Calu3 (cell line): ENCODE measurements at places on chromosomes 16 and 17. TPM values are rescaled to one million over a fixed set of nuclear protein-coding genes. Genes with fewer than 3 reads are reported as not detected.

QPRT gene
- 4.6 and 7.5 TPM in 2 replicates for total RNA-seq

MVD gene
- 139 and 152 TPM in 2 replicates for total RNA-seq

DNA sequence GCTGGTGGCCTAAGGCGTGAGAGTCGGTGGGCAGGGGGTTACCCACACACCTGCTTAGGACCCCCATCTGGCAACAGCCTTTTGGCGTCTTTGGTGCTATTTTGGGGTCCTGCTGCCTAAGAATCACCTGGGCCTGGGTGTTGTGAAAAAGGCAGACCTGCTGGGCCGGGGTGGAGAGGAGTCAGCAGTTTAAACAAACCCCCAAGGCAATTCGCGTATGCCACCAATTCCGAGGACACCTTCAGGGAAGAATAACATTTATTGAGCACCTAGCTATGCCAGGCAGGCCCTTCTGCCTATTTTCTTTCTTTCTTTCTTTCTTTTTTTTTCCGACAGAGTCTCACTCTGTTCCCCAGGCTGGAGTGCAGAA lies 53.9 kb upstream of the TOB1 start:
- DNase-seq = no peak

DNA sequence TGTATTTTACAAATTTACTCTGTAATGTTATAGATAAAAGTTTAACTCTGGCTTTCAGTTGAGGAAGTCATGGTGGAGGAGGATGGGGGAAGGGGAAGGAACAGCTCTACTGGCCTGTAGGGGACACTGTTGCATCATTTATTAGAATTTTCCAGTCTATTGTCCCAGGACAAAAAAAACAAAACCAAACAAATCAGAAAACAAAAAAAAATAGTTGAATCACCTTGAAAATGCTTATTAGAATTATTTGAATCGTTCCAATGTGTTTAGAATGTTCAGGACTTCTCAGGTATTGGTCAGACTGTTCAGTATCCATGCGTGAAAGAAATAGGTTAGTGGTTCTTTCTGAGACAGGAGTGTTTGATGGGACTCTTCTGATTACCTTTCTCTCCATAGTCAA lies 242.0 kb downstream of the FTO start:
- DNase-seq = peak; percentile 36

PTX4 gene
- total RNA-seq = not detected in 2 replicates

DNA sequence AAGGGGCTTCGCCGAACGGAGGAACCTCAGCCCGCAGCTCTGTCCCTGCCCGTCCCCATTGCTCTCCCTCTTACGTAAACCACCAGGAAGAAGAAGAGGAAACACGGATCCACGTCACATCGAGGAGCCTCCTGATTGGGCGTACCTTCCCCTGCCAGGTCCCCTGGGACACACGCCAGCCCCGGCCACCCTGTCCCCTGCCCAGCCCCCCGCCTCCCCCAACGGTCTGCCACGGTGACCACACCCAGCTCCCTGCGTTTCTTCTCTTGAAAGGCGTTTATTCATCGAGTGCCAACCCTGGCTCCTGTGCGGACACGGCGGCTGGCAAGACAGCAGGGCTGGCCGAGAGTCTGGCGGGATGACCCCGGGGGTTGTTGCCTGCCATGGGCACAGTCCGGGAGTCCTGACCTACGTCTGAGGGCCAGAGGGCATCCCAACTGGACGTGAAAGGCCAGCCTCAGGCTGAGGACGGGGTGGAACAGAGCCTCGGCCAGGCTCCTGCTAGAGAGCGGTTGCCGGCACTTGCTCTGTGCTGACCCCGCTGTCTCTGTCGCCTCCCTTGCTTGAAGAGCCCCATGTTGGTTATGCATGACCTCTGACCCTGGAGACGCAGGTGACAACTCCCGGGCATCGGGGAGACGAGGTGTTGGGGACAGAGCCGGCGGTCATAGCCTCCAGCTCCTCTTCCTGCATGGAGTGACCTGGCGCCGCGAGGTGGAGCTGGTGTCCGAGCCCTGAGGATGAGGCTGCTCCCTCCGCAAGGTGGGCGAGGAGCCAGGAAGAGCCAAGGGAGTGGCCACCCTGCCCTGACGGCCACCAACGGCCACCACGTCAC lies 40.5 kb upstream of the ACSF3 start:
- peak; percentile 95 for DNase-seq

TPSD1 gene
- not detected in 2 replicates for total RNA-seq

DNA sequence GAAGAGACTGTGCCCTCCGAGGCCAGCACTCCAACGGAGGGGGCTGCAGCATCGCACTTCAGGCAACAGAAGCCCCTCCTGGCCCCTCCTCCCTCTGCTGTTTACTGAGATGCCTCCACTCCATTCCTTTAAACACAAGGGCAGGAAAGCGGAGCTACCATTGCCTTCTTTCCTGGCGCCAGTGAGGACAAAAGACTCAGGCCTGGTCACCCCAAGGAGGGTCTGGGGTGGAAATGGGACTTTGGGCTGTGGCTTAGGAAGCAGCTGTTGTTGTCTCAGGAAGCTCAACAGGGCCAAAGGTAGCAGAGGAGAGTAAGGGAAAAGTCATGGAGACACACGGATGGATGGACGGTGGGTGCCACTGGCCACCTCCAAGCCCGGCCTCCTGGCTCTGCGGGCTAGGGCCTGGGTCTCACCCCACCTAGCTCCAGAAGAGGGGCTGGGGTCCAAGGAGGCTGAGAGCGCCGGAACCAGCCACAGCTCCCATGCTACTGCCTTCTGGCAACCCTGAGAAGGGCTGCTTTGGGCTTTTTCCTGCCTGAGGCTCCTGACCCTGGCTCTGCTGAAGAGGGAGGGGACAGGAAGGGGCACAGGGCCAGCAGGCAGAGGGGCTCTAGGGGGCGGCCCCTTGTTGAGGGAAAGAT lies 11.1 kb downstream of the CD300LG start:
- DNase-seq = no peak

- DNase-seq = no peak
Measured at GRCh38 chr17:49993423-49994060, 1.5 kb downstream of the DLX3 start.

DNA sequence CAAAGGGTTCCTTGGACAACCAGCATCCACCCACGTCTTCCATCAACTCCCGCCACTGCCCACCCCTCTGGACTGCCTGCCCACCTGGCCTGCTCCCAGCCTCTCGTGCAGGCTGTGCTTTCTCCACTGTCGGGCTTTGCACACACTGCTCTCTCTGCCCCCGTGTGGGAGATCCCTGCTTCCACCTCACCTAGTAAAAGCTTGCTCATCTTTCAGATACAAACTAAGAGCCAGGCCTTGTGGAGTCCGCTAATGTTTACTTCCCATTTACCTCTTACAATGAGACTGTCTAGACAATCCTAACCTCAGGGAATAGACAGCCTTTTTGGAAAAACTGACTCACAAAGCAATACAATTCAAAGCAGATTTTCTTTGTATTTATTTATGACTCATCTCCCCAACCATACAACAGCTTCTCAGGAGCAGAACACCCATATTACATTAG lies 67.6 kb downstream of the USP31 start:
- DNase-seq = no peak

DNA sequence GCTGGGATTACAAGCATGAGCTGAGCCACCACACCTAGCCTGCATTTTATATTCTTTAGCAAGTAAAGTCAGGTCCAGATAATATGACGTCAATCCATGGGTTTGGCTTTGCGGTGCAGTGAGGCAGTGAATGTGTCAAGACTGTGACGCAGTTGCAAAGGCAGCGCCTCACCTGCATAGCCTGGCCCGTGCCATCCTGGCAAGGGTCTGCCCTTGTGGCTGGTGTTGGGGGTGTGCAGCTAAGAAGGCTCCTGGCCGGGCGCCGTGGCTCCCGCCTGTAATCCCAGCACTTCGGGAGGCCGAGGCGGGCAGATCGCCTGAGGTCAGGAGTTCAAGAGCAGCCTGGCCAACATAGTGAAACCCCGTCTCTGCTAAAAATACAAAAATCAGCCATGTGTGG lies 7.0 kb downstream of the PDF start:
- DNase-seq = no peak

DNA sequence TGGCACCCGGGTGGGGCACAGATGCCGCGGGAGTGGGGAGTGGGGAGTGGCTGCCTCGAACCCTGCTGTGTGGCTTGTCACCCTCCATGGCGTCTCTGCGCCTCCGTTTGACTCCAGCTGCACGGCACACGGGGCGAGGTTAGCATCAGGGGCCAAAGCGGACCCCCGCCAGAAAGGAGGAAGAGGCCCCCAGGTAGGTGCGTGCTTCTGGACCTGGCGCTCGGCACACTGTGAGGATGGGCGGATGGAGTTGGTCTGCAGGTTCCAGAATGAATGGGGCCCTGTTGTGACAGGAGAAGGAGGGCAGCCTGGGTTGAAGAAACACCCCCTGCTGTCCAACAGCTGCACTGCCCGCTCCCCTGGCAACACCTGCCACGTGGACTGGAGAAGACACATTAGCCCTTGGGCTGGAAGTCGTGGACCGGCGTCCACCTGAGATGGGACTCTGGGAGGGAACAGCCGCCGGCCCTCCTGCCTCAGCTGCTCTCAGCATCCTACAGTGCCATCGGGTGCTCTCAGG lies 9.4 kb upstream of the FASN start:
- no peak for DNase-seq

TBC1D3E gene
- 0.37 TPM in 1 of 2 replicates, not detected in the other for total RNA-seq

PPL gene
- 75.0 and 104 TPM in 2 replicates for total RNA-seq

DNA sequence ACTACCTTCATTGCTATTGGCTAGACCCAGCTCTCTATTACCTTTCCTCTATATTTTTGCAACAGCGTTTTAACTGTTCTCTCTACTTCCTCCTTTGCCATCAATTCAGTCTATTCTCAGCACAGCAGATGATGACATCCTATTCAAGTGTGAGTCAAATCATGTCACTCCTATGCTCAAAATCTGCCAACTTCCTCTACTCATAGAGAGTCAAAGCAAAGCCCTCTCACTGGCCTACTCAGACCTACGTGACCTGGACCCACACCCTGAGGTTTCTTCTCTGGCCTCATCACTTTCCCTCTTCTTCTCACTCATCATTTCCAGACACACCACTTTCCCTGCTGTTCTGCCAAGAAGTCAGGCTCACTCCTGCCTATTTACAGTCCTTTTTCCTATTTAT lies 289.0 kb upstream of the AXIN2 start:
- no peak for DNase-seq

ABCA6 gene
- total RNA-seq = 0.44 TPM in 1 of 2 replicates, not detected in the other

- no peak for DNase-seq
Measured at GRCh38 chr16:59909262-59909661, 1175.1 kb upstream of the GOT2 start.

GRCh38 chr16:54690710-54691109 lies 240.0 kb upstream of the IRX5 start:
- DNase-seq = no peak

- DNase-seq = no peak
Measured at GRCh38 chr17:3983606-3984484, 19.6 kb upstream of the ATP2A3 start.
